Fibroblast of the aortic adventitia (primary cell): ENCODE measurements at places on chromosomes 1 and 21. TPM values are rescaled to one million over a fixed set of nuclear protein-coding genes. Genes with fewer than 3 reads are reported as not detected.

- no peak for DNase-seq
Observed at GRCh38 chr1:5822726-5823125, 169.5 kb downstream of the NPHP4 start.

- DNase-seq: no peak
Observed at GRCh38 chr1:6491081-6491449, 402 bp downstream of the PLEKHG5 start.

- no peak for DNase-seq
Observed at GRCh38 chr1:83102630-83103071, 896.3 kb downstream of the TTLL7 start.

Gene WNT9A
- total RNA-seq: 0.41 and 0.99 TPM in 2 replicates

DNA sequence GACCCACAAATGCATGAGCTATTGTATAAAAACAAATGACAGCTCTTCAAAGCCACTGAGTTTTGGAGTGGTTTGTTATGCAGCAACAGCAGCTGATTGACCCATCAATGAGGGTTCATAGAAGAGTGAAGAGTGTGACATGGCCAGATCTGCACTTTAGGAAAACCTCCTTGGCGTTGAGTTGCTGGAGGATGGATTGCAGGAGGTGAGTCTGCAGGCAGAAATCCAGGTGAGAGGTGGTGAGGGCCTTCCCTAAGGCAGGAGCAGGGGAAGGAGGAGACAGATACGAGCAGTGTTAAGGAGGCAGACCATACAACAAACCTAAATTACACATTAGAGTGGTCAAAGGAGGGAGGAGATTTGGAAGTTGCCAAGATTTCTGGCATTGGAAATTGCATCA is 169.3 kb upstream of the CSF3R start:
- DNase-seq: no peak

DNA sequence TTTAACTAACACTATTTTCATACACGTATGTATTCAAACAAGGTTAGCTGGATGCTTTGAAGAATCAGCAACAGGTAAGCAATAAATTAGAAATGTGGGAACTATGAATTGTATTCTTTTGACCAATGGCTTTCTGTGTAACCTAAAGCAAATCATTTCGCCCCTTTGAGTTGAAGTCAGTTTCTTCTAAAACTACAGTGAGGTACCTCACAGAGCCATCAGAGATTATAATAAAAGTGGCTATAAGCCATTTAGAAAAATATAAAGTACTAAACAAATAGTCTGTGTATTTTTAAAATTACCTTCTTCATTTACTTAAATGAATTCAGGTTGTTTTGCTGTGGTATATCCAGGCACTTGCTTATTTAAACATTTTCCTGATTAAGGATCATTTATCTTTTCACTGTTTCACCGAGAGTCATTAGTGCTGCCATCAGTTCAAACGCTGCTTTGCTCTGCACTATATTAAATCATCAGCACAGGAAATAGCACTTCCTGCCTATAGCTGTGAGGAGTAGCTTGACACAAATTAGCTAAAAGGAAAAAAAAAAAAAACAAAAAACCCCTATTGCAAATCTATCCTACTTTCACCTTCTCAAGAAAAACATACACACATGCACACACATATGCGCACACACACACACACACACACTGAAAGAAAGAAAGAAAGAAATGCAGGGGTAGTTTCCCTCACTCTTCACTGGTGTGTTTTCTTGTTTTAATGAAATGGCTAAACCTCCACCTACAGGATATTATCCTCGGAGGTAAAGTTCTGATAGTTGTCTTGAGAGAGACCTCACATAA is 39.8 kb upstream of the C1orf105 start:
- no peak for DNase-seq
